ENCODE measurements at places on chromosomes 11 and 22. TPM values are rescaled to one million over a fixed set of nuclear protein-coding genes. Genes with fewer than 3 reads are reported as not detected.

NXF1 gene
- 12.1 TPM for total RNA-seq

DSCAML1 gene
- not detected for total RNA-seq

OR56A1 gene
- total RNA-seq: not detected

DNAL4 gene
- total RNA-seq: 19.4 TPM

SHANK2 gene
- 0.30 TPM for total RNA-seq

SHISA8 gene
- not detected for total RNA-seq

HOATZ gene
- not detected for total RNA-seq

TUB gene
- 12.6 TPM for total RNA-seq

MUC2 gene
- not detected for total RNA-seq

BET1L gene
- total RNA-seq: 17.9 TPM

PHETA2 gene
- 11.6 TPM for total RNA-seq

CCDC116 gene
- 0.08 TPM for total RNA-seq

DUSP8 gene
- total RNA-seq: not detected

PGA5 gene
- not detected for total RNA-seq

HSD17B12 gene
- 51.4 TPM for total RNA-seq

PTPRJ gene
- 14.1 TPM for total RNA-seq

TNNI2 gene
- total RNA-seq: not detected

PTDSS2 gene
- total RNA-seq: 49.1 TPM

SERHL2 gene
- 2.6 TPM for total RNA-seq

MTMR2 gene
- total RNA-seq: 28.7 TPM

TRIM51 gene
- not detected for total RNA-seq

CECR2 gene
- total RNA-seq: under 0.01 TPM

LIPT2 gene
- 2.2 TPM for total RNA-seq

ACRV1 gene
- not detected for total RNA-seq

TMPRSS4 gene
- total RNA-seq: not detected

KRTAP5-10 gene
- not detected for total RNA-seq

TRABD gene
- 25.0 TPM for total RNA-seq

FOLR2 gene
- total RNA-seq: not detected

CD3G gene
- total RNA-seq: not detected

LRRC74B gene
- not detected for total RNA-seq

ARHGAP42 gene
- total RNA-seq: 5.9 TPM

HBG2 gene
- total RNA-seq: not detected

PYGM gene
- total RNA-seq: 0.68 TPM

MRPL48 gene
- total RNA-seq: 30.3 TPM

CDC42BPG gene
- total RNA-seq: under 0.01 TPM

RIBC2 gene
- total RNA-seq: 0.12 TPM

HDHD5 gene
- total RNA-seq: 39.7 TPM

FAM111B gene
- total RNA-seq: 0.12 TPM

MS4A6E gene
- total RNA-seq: not detected

ESAM gene
- 0.23 TPM for total RNA-seq

OR5B17 gene
- not detected for total RNA-seq

LRRC4C gene
- under 0.01 TPM for total RNA-seq

SLC37A2 gene
- 0.30 TPM for total RNA-seq
